ENCODE measurements at places on chromosomes 4 and X.

GRCh38 chr4:89307446-89308160 lies at the start of gene GPRIN3:
Gene GPRIN3 (minus strand): TSS chr4:89307800. CDS start chr4:89250110, 57,690 bp downstream.
- peak; percentile 31 for DNase-seq

- no peak for DNase-seq
Measured at GRCh38 chrX:151175283-151176062, 911 bp upstream of the GPR50 start.

GRCh38 chrX:128581615-128582014 lies 529.4 kb upstream of the ACTRT1 start:
- no peak for DNase-seq

GRCh38 chrX:68842781-68843581 lies 14.2 kb downstream of the EFNB1 start:
- DNase-seq, result no peak

DNA sequence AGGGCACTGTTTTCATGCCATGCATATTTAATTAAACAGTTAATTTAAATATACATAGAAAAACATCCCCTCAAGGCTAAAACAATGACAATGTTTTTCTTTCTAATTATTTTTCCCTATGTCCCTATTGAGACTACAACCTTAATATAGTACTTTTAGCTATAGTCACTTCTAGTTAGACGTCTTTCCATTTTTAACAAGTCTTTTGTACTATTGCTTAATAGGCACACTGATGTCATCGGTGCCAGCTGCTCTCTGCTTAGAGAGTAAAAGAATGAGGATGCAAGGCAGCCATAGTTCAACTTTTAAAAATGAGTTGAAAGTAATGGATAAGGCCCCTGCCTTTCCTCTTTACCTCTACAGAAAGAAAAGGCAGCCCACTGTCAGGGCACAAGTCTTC lies 191.1 kb downstream of the KCTD8 start:
- no peak for DNase-seq

GRCh38 chr4:2811830-2812611 lies 19.1 kb downstream of the SH3BP2 start:
- DNase-seq, result no peak

DNA sequence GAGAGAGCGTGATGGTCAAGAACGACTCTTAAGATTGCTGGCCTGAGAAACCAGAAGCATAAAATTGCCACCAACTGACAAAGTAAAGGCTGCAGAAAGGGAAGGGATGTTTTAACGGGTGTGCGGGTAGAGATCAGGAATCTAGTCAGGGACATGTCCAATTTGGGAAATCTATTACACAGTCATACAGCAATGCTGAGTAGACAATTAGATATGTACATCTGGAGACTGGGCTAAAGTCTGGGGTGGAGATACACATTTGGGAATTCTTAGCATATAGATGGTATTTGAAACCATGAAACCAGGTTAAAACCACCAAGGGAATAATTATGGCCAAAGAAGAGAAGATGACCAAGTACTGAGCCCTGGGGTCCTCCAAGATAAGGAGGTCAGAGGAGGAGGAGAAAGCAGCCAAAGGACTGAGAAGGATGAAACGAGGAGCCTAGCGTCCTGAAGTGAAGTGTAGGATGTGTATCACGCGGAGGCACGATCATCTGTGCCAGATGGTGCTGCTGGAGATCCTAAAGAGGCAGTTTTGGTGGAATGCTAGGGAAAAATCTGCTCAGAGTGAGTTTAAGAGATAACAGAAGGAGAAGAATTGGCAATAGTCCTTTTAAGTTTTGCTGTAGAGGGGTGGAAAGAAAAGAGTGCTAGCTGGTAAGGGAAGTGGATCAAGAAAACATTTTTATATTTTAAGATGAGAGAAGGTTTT lies 36.5 kb downstream of the SEC24D start:
- no peak for DNase-seq

- DNase-seq, result no peak
Measured at GRCh38 chr4:155342142-155342541, 34.6 kb downstream of the MAP9 start.

DNA sequence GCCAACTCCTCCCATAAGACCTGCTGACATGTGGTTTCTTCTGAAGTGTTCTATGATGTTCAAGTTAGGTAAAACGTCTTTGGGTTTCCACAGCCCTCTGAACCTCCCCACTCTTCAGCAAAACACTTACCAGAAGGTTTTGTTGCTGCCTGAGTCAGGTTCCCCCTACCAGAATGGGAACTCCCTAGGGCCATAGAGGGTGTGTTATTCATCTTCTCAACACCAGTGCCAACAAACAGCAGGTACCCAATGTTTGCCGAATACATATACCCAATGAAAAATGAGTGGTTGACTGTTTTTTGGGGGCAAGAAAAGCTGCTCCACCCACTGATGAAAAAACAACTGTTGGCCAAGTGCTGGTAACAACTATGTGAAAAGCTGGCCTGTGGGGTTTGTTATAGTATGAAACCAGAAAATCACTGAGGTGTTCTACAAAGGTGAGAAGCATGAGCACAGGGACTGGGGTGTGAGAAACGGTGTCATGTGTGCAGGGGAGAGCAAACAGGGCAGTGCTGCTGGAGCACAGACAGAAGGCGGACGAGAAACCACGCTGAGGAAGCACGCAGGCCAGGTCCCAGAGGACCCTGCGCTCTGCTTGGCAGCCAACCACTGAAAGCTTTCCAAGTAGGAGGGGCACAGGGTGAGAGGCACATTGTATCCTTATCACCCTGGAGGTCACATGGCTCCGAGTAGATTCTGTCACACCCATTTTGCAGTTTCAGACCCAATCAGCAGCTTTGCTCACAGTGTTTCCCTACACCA lies 28.8 kb downstream of the ATP8A1 start:
- DNase-seq, result no peak

- no peak for DNase-seq
Measured at GRCh38 chr4:87241336-87241735, 20.9 kb upstream of the KLHL8 start.

DNA sequence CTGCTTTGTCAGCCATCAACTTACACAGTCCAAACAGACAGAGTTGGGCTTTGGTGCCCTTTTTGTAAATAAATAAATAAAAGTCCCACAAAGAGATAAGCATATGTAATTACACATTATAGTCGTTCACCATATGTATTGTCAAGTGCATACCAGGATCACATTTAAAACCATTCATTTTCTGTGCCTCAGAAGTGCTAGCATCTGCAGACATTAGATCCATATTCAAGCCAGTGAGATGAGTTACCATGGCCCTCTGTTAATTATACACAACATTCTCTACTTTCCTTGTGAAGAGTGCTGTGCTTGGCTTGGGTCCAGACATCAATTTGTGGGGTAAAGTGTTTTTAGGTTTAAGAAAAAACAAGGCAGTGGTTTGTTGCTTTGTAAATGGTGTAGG lies 76.8 kb downstream of the ENOX2 start:
- DNase-seq, result no peak

- no peak for DNase-seq
Measured at GRCh38 chr4:87559090-87559837, 30.1 kb upstream of the SPARCL1 start.
